ENCODE measurements at places on chromosomes 16 and 17.

- DNase-seq, result no peak
Observed at GRCh38 chr17:303168-303567, 49.4 kb downstream of the RPH3AL start.

- DNase-seq, result no peak
Observed at GRCh38 chr17:5781236-5781927, 197.1 kb upstream of the NLRP1 start.

GRCh38 chr16:49494474-49494873, 120.9 kb downstream of the C16orf78 start:
- DNase-seq, result no peak

DNA sequence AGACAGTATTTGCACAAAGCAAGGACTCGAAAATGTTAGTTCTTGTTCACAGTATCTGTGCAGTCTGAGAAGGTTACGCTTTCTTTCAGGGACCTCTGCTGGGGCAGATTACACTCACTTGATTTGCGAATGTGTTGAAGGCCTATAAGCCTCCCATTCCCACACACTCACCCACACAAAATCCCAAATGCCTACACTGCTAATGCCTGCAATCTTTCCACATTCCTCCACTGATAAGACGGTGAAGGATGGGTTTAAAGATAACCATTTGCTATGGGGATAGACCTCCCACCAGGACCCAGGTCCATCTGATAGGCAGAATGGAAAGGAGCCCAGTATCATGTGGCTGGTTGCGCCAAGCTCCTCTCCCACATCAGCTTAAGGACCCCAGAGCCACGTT, 394.9 kb upstream of the SALL1 start:
- DNase-seq, result no peak

DNA sequence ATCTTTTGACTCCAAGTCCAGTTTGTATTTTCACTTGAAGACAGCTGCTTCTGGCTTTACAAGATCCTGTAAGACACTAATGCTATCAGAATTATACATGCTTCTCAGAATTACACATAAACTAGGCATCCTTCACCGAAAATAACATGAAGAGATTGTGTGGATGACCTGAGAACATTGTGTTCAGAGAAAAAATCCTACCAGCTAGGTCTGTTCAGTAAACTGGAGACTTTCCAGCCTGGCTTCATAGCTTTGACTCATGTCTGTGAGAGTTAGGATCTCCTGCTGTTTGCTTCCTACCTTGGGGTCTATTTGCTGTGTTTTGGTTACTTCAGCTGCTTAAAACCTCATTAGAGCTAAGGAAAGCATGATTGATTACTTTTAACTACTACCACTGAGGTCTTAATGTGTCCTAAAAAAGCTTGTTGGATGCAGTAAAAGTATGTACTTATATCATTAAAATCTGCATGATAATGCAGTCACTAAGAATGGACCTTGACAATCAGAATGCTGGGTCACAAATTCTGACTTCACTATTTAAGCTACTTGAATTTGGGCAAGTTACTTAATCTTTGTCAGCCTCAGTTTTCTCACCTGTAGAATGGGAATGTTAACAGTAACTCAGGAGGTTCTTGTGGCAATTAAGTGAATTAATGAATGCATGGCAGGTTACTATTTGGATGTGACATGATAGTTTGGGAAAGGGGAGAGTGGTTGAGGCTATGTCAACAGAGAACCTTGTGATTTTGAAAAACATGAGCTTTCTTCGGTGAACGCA, 8.0 kb upstream of the MYH13 start:
- no peak for DNase-seq

DNA sequence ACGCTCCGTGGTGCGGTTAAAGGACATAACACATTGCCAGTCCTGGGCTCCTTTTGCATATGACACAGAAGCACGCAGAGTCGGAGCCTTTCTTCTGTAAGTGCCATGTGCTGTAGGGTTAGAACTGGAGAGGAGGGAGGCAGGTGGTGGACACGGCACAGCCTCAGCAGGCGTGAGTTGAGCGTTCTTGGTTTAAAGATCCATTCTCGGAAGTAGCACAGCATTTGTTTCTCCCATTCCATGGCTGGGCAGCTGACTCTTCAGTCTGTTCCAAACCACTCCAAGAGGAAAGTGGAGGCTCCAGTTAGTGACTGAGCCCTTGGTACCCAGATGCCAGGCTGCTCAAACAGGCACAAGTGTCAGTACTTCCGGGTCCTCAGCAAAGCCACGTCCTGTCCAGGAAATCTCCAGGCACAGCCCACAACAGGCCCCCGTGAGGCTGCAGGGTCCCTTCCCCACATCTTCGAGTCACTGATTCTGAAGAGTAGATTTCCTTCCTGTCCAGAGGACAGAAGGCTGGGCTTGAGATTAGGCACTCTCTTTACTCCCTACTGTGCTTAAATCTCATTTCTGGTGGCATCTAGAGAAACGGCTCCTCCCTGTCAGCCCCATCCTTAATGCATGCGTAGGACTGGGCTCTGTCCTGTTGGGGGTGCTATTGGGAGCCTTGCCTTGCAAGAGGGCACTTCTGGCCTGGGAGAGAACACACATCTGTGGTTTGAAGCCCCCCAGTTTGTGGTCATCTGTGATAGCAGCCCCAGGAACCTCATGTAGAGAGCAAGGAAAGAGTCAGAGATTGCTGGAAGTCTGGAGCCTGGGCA, 39.6 kb upstream of the NAT9 start:
- no peak for DNase-seq

DNA sequence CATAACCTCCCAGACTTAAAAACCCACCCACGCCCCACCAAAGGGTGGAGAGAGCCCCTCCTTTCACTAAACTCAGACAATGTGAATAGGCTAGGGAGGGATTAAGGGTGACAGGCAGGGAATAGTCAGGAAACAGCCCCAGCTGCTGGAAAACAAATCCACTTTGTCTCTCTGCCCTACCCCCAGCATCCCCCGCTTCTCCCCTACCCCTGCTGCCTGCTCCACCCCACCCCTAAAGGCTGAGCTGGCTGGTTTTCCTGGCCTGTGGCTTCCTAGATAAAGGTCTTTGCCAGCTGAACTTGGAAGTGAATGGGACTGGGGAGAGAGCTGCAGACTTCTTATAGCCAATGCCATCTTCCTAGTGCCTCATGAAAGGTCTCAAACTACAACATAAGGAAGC, 15.0 kb downstream of the CAVIN1 start:
- no peak for DNase-seq

DNA sequence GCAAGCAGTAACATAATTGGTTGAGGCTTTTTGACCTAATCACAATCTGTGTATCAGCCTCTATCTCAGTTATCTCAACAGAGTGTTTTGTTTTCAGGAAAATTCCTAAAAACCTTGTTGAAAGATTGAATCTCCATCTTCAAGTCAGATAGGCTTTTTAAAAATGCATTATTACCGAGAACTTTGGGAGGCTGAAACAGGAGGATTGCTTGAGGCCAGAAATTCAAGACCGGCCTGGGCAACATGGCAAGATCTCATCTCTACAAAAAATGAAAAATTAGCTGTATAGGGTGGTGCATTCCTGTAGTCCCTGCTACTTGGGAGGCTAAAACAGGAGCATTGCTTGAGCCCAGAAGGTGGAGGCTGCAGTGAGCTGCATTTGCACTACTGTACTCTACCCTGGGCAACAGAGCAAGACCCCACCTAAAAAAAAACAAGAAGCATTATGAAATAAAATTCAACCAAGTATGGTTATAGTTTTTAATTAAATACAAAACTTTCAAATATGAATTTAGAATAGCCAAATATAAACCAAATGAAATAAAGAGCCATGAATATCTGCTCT, 68.4 kb downstream of the VMP1 start:
- DNase-seq, result no peak

DNA sequence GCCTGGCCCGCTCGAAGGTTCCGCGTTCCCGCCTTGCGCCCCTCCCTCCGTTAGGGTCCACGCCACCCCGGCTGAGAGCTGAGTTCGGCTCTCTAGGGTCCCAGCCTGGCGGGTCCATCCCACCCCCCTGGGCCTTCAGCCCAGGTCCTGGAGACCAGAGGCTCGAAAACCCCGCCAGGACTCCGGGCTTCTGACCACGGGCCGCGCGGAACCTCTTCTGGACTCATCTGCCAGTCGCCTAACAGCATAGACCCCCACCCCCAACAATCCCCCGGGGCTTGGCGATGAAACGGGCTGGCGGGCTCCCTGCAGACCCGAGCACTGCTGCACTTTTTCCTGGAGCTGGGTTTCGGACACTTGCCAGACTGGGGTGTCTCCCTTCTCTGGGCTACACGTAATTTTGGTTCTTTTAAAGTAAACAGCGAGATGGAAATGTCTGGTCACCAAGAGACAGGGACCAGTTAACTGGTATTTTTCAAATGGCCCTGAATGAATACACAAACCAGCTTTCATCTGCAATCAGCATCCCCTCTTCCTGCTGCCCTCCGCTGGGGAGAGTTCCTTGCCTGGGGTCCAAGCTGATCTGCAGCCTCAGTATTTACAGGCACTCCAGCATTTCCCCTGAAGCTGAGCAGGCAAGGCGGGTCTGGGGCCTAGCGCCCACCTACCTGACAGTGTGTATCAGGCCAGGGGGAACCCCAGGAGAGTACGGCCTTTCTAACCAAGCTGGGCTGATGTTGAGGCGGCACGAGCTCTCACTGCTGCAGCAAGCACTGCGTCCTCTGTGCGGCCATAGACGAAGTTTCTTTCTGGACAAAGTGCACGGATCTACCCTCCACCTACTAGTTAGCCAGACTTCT, 639 bp upstream of the TRIM65 start:
- no peak for DNase-seq

DNA sequence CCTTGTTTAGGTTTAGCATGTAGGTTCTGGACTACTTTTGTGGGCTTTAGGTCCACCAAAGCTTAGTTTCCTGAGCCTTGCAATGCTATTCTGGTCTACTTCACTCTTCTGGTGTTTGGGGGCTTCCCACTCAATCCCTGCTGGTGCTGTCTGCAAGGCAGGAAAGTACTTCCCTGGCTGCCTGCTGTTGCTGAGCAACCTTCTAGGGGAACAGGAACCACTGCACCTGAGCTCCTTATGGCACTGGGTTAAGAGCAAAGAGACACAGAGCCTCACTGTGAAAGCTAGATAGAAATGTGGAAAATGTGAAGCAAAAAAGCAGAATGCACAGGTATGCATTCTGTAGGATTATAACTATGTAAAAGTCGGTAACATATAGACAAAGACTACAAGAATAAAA, 17.0 kb downstream of the MPO start:
- DNase-seq, result no peak

- no peak for DNase-seq
Observed at GRCh38 chr17:36876966-36877365, 60.3 kb upstream of the LHX1 start.
